RWPE1 (cell line): ENCODE measurements at places on chromosomes 13 and 19.

- no peak for DNase-seq
Observed at GRCh38 chr19:54661846-54662481, 821 bp upstream of the LILRB4 start.

DNA sequence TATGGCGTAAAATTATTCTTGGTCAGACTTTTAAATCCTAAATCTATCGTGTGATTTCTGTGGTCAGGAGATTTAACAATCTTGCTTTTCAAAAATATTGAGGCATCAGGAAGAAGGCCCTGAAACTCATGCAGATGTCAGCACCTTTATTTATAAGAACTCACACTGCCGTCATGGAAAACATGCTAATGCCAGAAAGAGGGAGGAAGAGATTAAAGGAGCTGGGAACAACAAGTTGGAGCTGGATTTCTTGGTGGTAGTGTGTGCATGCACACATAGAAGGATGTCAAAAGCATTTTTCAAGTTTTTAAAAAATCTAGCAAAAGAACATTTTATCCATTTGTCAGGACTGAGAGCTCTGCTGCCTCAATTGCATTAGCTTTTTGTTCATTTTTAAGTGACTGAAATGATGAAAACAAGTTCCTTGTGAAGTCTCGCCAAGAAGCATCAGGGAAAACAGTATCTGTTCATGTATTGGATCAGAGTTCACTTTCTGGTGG lies 342.5 kb downstream of the SPRY2 start:
- no peak for DNase-seq

DNA sequence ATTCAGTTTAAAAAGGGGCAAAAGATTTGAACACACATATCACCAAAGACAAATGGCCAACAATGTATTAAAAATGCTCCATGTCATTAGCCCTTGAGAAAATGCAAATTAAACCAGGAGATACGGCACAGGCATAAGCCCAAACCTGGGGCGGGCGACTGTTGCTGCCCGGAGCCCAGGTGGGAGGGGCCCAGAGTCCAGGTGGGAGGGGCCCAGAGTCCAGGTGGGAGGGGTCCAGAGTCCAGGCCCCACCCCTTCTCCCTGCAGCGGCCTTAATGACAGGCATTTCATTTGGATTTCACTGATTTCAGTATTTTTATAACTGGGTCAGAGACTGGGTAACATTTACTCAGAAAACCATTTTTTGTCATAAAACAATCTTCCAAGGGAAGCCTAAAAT lies 78.2 kb downstream of the RASA3 start:
- peak; percentile 31 for DNase-seq

DNA sequence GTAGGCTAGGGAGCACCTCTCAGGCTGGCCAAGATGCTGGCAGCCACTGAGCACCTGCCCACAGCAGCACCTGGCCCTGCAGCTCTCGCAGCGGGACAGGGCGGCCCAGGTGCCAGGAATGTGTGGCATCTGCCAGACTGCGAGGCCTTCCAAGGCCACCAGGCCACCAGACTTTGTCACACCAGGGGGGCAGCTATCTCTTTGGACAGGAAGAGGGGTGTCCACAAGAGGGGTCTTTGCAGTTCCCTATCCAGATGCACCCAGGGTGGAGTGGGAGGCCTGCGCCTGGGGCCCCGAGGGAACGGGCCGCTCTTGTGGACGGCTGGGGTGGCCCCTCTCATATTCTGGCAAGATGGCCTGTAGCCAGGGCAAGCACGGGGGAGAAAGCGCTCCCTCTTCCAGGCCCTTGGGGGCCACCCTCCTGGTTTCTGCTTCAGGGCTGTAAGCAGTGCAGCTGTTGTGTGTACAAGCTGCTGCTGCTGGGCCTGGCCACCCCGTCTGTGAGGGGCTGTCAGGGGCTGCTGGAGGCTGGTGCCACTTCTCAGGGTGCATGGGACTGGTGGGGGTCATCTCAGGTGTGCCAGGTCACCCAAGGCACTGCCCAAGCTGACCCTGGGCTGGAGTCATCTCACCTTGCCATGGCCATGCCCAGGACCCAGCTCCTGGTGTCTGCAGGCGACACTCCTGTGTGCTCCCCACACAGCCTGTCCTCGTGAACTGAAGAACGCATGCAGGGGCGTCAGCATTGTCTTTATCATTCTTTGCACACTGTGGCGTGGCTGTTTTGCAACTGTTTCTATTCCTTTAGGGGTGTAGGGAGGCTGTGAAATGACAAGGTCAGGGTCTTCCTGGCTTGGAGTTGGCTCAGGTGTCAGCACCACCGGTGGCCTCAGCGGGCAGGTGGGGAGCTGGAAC lies 1.8 kb downstream of the TEX29 start:
- no peak for DNase-seq
